ENCODE measurements at places on chromosomes 5 and 9. TPM values are rescaled to one million over a fixed set of nuclear protein-coding genes. Genes with fewer than 3 reads are reported as not detected.

The SHISAL2B gene
- not detected for polyA plus RNA-seq

DNA sequence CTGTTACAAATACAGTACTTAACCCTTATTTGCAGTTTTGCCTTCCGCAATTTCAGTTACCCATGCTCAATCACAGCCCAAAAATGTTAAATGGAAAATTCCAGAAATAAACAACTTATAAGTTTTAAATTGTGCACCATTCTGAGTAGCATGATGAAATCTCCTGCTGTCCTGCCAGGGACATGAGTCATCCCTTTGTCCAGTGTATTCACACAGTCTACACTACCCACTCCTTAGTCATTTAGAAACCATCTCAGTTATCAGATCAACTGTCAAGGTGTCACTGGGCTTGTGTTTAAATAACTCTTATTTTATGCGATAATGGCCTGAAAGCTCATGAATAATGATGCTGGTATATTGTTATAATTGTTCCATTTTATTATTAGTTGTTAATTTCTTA is 95.8 kb downstream of the PLCXD3 start:
- DNase-seq = no peak

DNA sequence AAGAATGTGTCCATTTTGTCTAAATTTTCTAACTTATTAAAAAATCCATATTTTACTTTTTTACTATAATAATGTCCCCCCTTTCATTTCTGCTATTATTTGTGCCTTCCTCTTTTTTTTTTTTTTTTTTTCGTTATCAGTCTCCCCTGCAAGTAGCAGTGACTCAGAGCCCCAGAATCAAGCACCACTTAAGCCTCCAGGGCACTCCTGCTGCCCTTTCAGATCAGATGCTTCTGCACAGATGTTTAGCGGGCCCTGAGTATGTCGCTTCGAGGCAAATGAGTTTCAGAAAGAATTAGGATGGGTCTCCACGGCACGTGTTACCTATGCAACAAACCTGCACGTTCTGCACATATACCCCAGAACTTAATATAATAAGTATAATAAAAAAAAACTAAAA is 11.7 kb downstream of the MED7 start:
- DNase-seq = no peak

DNA sequence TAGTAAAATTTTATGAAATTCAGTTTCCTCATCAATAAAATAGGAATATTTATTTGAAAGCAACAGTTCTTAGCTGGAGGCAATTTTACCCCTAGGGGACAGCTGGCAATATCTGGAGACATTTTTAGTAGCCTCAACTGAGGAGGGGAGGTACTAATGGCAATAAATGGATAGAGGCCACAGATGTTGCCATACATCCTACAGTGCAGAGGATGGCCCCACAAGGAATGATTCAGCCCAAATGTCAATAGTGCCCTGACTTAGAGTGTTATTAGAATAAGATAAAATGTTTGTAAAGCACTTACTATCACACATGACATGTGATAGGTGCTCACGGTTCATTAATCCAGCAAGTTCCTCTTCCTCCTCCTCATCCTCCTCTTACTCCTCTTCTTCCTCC is 293.6 kb downstream of the KCTD16 start:
- no peak for DNase-seq

The SHOC1 gene
- polyA plus RNA-seq = not detected

GRCh38 chr5:69329905-69330489 is 2.6 kb downstream of the CCDC125 start:
- no peak for DNase-seq

DNA sequence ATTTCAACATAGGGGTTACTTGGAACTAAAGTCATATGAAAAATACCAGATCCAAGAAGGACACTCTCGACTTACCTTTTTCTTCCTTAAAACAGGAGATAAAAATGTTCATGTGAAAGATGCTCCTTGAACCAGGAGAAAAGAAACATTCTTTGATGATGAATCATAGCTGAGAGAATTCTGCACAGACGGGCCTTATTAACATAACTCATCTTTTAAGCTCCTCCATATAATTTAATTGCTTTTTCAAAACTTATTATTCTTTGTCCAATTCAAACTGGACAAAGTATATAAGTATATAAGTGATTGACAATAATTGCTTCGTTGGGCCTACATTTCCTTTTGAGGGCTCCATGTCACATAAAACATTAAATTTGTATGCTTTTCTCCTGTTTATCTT is 945.2 kb upstream of the C9orf72 start:
- no peak for DNase-seq

- no peak for DNase-seq
Measured at GRCh38 chr9:7316166-7316795, 483.3 kb downstream of the DMAC1 start.

DNA sequence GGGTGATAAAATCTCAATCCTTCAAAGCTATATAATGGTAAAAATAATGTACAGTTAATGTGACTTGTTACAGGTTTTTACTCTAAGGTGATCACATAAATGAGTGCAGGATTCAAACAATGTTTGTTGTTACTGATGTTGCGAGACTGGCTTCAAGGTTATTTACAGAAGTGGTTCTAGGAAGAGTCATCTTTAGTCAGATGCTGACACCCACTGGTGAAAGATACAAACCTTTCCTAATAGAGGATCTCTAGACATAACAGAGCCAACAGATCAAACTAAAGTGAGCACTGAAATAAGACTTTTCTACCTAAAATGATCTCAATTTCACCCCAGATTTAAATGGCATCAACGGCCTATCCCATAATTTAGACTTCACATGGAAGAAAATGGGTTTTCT is 20.2 kb downstream of the ARSB start:
- peak; percentile 63 for DNase-seq

The CTSV gene
- polyA plus RNA-seq = 1.1 TPM

DNA sequence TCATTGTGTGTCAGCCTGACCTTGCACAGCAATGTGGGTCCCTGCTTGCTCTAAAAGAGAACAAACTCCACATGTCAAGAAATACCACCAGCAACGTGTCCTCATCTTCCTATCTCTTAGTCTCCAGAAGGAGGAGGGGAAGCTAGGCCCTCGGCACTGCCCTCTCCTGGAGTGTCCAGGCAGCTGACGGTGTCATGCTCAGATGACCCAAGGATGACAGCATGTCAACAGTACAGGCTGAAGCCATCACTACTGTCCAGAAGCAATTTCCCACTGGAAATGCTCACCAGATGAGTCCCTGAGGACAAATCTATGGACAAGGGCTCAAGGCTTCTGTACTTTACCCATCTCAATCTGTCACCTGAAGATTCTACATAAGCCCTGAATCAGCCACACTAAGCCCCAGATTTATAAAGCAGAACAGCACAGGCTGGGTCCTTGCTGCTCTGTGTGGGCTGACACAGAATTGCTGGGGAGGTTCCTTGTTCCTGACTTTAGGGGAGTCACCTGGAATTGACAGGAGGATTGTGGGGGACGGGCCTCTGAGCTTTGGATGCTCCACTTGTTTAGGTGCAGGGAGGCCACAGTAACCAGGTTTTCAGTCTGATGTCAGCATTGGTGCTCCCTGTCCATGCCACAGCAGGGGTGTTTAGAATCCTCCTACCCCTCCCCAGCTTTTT is 210.2 kb downstream of the DAB2IP start:
- peak; percentile 43 for DNase-seq

The NRARP gene
- 12.6 TPM for polyA plus RNA-seq

GRCh38 chr5:44774279-44774880 is 34.4 kb upstream of the MRPS30 start:
- DNase-seq = peak; percentile 13

DNA sequence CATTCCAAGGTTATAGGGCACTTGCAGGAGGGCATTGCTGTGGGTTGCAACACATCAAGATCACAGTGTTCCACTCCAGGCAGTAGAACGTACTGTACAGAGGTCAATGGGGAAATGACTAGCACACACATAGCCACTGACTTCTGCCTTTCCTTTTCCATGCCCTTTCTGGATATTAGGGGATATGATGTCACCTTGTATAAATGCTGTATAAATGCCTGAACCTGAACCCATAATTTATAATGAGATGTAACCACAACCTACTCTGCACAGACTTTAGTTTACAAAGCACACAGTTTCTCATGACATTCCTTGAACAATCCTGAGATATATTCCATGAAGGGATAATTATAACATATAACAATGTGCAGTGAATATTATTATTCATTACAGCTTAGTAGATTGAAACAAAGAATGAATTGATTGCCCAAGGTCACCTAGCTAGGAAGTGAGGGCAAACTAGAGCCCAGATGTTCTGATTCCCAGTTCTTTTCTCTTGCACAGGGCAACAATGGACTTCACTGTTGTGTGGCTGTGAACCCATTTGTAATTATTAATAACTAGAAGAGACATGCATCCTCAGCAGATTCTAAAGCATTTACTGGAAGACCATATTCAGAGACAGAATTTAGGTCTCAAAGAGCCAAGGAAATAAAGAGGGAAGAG is 5.6 kb upstream of the ABLIM3 start:
- DNase-seq = no peak

The ARHGEF37 gene
- 2.8 TPM for polyA plus RNA-seq

- no peak for DNase-seq
Measured at GRCh38 chr9:126874546-126875314, 14.3 kb downstream of the ZBTB34 start.

The FBP1 gene
- 207 TPM for polyA plus RNA-seq

The C5orf52 gene
- not detected for polyA plus RNA-seq

DNA sequence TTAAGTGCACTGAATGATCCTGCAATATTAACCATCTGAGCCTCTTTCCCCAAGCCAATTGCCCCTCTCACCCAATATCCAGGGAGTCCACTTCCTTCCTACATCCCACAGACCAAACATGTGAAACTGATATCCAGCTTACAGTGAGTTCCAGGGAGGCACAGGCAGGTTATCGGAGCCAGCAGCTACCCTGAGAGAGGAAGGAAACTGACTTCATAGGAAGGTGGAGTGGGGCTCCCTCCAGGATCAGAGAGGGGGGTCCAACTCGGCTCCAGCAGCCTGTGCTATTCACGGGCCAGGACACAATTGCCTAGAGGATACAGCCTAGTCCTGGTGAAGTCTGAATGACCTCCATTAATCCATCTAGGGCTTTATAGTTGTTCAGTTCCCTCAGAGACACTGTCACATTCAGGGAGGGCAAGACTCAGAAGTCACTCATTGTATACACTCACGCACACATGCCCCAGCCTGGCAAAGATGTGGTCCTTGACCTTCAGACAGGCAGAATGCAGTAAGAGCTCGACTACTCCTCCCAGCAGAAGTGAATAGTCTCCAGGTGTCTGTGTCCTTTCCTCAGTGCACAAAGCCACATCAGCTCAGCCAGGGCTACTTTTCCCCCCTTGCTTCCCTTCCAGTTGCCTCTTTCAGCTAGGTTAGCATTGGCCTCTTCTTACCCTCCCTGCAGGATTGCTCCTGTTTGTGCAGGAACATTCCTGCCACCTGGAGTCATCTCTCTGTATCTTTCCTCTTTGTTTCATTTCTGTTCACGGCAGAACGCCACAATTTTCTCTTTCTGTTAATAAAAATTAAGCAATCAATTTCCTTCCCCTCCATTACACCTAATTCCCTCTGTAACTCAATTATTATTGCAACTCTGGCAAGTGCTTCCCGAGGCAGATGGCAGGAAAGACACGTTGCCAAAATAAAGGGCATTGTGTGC is 501.7 kb downstream of the ARHGEF28 start:
- DNase-seq = peak; percentile 51

GRCh38 chr5:112136773-112137172 is 282.3 kb downstream of the EPB41L4A start:
- DNase-seq = no peak

DNA sequence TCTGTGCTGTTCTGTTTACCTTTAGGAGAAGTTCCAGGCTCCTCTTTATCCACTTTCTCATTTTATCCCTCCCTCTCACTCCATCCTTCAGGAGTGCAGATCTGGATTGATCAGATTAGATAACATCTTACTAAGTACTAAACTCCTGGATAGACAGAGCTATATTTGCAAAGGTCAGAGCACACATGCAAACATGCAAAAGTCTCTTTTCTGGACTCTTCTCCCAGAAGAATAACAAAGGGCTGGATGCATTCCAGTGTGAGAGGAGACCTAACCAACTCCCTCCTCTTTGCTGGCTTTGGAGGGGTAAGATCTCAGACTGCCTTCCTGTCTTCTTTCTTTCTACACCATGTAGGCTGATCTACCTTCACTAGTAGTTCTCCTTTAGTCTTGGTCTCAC is 21.4 kb downstream of the GARNL3 start:
- DNase-seq = no peak

DNA sequence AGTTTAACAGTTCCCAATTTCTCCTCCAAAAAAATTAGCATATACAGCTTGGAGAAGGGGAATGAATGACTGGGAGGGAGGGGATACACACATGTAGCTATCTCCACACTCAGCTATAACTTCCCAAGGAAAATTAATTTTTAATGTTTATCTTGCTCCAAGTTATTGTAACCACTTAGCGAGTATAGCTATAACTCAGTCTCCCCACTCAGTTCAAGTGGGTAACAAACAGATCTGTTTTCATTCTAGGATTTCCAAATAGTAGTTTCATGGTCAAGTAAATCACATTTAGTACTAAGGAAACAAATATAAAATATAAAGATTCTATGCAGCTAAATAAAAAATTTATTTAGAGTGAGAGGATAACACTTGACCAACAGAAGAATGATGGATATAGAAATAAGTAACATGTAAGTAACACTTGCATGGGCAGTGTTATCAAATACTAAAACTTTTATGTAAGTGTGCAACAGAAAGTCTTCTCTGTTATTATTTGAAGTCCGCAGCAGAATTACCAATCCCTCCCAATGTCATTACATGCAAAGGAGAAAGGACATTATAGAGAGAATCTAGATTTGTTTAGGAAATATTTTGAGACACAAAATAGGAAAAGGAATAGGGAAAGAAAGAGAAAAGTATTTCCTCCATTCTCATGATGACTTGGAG is 10.2 kb upstream of the NFIB start:
- DNase-seq = no peak

The TAF11L12 gene
- polyA plus RNA-seq = not detected

GRCh38 chr5:150399524-150400211 is 13.0 kb downstream of the CD74 start:
- no peak for DNase-seq

The RNF208 gene
- polyA plus RNA-seq = 9.4 TPM

- DNase-seq = peak; percentile 39
Measured at GRCh38 chr5:57171816-57172465, 1.9 kb upstream of the GPBP1 start.

GRCh38 chr5:122195802-122196394 is 66.6 kb downstream of the ZNF474 start:
- peak; percentile 24 for DNase-seq

The ACOT12 gene
- polyA plus RNA-seq = not detected

GRCh38 chr9:122168356-122168755 is 8.6 kb downstream of the MORN5 start:
- no peak for DNase-seq

GRCh38 chr5:172870715-172871461 is 36.8 kb downstream of the ERGIC1 start:
- DNase-seq = no peak

DNA sequence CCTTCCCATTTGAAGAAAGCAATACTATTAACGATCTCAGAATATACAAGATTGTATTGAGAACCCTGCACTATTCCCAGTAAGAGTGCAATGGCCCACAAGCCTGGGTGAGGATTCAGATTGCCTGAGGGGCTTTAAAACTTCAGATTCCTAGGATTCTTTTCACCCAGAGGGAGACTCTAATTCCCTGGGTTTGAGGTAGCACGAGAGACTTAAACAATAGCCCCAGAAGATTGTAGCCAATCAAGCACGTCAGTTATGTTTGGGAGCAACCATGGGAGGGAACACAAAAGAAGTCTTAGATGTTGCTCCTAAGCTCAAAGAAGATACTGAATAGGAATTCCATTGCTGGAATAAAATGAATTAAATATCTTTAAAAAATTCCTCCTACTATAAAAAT is 17.9 kb downstream of the MRPS27 start:
- no peak for DNase-seq

Data from small intestine (tissue), 16 donors.